ENCODE measurements at places on chromosomes 7 and 10.

DNA sequence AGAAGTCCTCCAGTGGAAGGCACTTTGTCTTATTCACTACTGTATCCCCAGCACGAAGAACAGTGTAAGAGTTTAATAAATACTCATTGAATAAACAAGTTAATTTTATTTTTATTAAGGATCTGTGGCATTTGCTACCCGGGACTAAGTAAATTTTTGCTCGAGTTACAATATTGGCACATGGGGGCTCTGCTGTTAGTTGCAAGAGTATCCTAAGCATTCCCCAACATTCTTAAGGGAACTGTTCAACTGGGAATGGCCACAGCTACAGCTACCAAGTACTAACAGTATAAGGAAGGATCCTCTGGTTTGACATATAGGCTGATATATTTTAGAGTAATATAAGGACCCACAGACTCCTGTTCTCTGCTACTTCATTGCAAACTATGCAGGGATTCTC is 8.7 kb upstream of the LRRTM3 start:
- DNase-seq: no peak

DNA sequence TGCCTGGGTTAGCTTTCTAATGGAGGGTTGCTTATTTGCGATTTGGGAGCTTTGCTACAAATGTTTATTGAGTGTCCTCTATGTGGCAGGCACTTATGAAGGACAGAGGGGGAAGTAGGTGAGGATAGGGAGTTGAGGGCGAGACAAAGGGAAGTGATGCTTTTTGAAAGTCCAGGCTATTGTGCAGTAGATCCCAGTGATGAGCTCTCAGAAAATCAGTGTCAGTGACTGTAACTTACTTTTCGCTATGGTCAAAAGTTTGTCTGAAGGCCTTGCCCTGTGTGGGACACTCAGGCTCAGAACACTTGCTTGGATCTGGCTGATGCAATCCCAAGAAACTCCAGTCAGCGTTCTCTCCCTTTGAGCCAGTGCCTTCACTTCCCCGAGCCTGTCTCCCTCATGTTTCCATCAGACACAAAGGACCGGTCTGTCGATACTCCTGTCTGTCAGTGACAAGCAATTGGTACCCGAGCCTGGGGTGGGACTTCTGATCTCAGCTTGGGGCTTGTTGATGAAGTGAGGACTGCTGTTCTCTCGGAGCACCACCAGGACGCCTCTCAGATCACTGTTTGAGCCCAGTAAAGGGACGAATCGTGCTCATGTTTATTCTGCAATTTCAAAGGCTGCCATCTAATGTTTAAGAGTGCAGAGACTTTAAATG is 63.1 kb upstream of the SORCS3 start:
- DNase-seq: no peak

DNA sequence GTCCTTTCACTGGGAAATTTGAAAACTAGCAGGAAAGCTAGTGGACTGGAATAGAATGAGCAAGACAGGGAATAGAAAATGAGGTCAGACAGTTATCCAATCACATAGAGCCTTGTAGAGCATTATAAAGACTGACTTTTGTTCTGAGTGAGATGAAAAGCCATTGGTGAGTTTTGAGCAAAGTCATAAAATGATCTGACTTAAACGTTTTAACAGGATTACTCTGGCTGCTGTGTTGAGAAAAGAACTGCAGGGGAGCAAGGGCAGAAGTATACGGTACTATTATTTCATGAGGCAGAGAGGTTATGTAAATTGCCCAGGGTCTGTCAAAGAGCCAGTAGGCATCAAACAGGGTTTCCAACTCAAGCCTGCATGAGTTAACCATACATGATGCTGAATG is 393.4 kb downstream of the TFEC start:
- DNase-seq: no peak

DNA sequence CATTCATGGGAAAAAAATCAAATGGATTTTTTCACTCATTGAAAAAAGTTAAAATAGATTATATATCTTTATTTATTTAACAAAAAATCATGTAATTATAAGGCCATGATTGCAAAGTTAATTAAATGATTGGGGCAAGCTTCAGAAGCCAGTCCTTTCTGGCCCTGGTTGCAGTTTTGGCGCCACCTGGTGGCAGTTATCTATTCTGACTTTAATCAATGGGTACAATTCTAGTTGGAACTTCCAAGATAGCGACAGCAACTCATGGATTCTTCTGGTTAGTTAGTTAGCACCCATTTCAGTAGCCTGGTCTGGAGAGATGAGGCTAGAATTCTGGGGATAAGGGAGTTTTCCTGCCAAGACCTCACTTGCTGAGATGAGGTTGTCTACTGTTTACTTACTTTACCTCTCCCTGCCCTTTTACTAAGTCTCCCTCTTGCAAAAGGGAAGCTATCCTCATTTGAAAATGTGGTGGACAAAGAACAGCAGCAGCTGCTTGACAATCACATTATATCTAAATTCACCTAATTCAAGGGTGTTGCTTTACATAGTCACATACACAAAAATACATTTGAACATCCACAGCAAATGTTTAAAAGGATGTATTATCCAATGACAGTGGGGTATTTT is 42.3 kb downstream of the NOC3L start:
- peak; percentile 43 for DNase-seq

DNA sequence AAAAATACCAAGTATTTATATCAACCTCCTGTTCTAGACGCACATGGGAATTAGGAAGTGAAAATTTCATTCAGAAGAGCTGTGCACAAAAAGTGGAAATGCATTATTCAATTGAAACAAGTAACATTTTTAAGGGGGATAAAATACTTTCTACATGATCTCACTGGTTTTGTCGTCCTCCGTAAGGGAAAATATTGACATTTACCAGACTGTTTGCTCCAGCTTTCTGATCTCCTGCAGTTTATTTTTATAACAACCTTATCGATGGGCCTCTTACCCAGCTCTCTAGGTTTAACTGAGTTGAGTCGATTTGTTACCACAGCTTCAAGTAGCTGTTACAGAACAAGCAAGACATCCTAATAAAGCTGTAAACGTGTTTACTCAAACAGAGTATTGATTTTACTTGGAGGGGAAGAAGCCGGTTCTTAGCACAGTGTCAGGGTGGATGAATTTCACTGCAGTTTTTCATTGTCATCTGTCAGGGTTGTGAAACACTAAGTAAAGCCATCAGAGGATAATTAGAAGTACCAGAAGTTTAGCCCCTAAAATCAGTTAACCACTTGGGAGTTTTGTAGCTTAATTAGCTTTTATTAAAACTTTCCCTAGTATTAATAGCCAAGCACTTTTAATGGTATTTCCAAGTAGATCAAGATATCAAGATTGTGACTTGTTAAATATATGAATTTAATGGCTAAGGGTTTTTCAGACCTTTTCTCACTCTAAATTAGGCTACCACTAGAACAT is 142.6 kb upstream of the KAT6B start:
- DNase-seq: no peak

DNA sequence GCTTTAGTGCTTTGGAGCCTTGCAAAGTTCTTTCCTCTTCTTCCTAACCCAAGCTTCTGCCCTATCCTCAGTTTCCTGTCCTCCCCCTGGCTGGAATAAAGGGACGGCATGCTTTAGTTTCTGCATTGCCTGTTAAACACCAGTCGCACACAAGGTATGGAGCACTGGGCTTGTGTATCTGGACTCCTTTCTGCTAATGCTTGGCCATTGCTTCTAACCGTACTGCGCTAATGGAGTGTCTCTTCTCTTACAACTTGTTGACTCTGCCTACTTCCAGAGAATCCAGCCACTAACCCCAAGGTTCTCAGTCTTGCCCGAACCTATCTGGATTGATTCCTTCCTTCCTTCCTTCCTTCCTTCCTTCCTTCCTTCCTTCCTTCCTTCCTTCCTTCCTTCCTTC is 120.6 kb downstream of the REEP3 start:
- DNase-seq: no peak

DNA sequence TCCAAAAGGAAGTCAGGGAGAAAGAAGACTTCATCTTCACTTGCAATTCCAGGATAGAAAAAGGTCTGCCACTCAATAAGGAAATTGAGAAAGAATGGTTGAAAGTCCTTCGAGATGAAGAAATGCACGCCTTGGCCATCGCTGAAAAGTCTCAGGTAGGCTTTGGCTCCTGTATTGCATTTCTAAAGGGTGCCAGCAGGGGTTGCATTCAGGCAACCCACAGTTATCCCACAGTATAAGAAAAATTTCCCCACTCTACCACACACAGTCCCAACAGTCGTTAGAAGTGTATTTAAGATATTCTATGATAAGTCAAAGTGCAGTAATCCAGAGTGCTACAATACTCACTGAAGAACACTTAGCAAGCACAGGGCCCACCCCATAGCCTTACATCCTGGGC is 93.4 kb upstream of the FGL2 start:
- DNase-seq: no peak

- DNase-seq: no peak
These were observed 135.8 kb downstream of the TEX36 start for GRCh38 chr10:125547010-125547650.

DNA sequence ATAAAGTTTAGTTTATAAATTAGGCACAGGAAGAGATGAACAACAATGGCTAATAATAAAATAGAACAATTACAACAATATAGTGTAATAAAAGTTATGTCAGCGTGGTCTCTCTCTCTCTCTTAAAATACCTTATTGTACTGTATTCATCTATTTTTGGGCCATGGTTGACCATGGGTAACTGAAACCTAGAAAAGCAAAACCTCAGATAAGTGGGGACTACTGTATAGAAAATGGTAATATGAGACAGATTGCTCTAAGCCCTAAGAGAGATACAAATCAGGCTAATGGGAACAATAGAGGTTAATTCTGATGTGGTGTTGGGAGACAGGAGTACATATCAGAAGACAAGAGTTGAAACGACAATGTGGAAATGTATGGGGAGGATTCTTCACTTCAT is 86.2 kb downstream of the ZNF365 start:
- DNase-seq: no peak
